Activated CD4-positive, alpha-beta T cell treated with anti-CD3 and anti-CD28 coated beads for 4 hours (primary cell): ENCODE measurements at places on chromosomes 7 and 10.

GRCh38 chr7:100071018-100071723 is 10.4 kb downstream of the ZNF3 start:
- DNase-seq: no peak

DNA sequence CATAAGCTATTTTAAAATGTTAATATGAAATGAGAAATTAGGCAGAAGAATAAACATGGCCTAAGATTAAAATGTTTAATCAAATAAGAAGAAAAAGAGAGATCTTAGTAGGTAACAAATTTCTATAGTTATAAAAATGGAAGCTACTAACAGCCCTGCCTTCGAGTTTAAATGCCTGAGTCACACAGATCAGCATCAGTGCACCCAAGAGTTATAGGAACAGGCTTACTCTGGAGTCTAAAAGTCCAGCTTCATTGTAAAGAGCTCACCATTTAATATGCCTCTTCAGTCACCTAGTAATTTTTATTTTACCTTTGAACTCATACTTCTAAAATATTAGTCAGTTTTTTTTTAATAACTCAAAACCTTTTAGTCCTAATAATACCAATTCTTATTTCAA is 52.6 kb downstream of the BRI3 start:
- DNase-seq: no peak

GRCh38 chr10:33753389-33753788 is 418.9 kb upstream of the NRP1 start:
- no peak for DNase-seq

DNA sequence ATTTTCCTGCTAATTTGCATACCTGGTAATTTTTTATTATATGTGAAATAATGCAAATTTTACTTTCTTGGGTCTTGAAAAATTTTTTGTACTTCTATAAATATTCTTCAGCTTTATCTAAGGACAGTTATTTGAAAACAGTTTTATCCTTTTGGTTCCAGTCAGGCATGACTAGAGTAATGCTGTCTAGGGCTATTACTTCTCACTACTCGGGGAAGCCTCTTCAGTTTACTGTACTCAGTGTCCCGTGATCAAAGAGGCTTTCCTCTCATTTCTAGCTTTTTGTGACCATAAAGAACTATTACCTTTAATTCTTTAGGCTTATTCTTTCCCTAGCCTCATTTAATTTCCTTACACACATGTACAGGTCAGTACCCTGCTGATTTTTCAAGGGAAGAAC is 153.8 kb upstream of the HDAC9 start:
- no peak for DNase-seq
